ENCODE measurements at places on chromosomes 3 and 15.

DNA sequence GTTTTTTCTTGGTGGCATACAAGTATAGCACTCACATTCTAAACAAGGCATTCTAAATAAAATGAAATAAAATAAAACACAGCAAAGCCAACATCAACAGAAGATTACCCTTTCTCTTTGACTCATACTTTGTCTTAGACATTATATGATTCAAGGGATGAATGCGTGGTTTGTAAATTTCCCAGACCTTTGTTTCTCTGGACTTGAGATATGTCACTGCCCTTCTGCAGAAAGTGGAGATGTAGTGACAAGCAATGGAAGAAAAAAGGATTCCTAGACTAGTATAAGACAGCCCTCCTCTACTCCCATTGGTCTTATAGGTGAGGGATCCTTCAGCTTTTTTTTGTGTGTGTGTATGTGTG lies 22.4 kb downstream of the NANOGP8 start:
- no peak for DNase-seq

DNA sequence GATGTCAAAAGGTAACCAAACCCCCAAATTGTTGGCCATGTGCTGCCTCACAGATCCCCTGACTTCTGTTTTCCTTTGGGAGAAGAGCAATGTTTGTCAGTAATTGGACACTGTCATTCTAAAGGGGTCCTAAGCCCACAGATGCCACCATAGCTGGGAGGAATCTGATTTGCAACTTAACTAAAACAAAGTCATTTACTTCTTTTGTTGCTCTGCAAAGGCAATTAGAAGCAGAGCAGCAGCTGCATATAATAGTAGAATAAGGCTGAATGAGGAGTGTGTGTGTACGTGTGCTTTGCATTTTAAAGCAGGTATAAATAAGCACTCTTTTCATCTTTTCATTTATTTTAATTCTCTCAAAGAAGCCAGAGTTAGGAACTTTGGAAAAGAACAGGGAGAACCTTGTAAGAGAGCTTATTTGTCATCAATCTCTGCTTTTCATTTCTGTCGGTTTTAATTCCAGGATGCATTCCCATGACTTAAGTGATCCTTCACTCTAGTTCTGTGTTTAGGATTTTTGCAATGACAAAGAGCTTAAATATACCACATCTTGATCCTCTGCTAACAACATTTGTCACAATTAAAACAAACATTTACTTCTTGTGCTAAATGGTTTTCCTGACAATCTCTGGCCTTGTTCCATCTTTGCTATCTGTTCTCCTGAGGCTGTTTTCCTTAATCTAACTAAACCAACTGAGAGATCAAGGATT lies 530.2 kb upstream of the CBLB start:
- no peak for DNase-seq

- DNase-seq = no peak
Measured at GRCh38 chr3:47410801-47411646, 30.2 kb downstream of the PTPN23 start.

GRCh38 chr3:160999274-160999673 lies 105.9 kb downstream of the B3GALNT1 start:
- no peak for DNase-seq

GRCh38 chr3:11757441-11757875 lies 89.2 kb downstream of the TAMM41 start:
- no peak for DNase-seq

GRCh38 chr3:73270839-73271483 lies 209.5 kb downstream of the EBLN2 start:
- DNase-seq = no peak

DNA sequence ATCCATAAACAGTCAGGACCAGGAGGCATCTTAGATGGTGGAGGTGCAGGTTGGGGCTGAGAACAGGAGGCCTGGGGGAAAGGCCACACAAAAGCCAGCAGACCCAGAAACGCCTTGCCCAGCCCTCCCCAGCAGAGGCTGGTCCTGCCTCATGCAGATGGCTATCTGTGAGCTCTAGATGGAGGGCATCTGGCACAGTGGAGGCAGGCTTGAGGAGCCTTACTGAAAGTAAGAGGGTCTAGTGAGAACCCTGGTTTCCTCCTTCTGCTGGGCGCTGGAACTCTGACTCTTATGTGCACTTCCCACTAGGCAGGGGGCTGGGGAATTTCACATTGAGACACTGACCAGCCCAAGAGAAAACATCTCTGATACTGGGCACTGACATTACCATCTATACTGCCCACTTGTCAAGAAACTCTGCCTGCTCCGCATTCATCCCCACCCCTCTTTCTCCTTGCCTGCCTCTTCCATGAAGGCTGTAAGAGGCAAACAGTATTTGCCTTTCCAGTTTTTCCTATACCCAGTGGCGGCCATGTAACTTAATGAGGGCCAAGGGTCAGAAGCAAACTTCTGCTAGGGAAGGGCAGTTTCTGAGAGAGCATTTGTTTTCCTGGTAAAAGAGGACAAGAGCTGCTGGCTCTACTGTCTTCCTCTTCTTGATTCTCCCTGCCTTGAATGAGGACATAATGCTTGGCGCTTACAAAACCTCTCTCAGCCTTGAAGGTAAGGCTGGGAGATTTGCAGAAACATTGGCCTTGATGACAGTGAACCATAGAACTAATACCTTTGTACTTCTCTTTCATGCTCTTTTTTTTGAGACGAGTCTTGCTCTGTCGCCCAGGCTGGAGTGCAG lies 4.4 kb upstream of the SCN5A start:
- DNase-seq = no peak

GRCh38 chr3:155442072-155442471 lies 148.6 kb upstream of the STRIT1 start:
- no peak for DNase-seq

DNA sequence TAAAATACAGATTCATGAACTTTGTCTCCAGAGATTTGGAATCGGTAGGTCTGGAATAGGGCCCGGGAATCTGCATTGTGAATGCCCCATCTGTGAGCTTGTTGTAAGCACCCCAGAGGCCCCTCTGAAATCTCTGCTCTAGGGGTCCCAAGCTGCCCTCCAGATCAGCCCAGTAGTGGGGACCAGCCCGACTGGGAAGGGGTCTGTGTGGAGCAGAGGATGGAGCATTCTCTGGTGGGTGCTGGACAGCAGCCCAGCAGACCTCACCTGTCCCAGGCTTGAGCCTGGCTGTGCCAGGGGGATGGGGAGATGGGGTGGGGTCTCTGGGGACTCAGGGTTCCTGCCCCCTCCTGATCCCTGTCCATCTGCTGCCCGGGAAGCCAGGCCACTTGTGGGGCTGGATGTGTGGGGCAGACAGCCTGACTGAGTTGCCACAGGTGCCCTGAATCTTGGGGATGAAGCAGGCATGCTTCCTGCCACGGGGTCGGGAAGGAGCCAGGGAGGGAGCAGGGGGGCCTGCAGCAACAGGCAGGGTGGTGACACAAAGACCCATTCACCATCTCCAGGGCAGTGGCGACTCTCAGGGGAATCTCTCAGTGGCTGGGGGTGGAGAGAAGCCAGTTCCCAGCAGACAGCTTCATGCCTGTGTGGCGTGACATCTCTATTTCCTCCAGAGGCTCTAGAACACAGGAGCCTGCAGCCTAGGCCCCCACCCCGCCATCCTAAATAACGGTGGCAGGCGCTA lies 99.3 kb downstream of the WNT7A start:
- no peak for DNase-seq

DNA sequence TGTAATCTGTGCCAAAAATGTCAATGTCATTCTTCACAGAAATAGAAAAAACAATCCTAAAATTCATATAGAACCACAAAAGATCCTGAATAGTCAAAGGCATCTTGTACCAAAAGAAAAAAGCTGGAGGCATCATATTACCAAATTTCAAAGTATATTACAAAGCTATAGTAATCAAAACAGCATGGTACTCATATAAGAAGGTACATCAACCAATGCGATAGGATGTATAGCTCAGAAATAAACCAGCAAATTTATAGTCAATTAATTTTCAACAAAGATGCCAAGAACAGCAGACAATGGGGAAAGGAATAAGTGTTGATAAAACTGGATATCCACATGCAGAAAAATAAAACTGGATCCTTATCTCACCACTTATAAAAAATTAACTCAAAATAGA lies 150.5 kb upstream of the PRICKLE2 start:
- DNase-seq = no peak

DNA sequence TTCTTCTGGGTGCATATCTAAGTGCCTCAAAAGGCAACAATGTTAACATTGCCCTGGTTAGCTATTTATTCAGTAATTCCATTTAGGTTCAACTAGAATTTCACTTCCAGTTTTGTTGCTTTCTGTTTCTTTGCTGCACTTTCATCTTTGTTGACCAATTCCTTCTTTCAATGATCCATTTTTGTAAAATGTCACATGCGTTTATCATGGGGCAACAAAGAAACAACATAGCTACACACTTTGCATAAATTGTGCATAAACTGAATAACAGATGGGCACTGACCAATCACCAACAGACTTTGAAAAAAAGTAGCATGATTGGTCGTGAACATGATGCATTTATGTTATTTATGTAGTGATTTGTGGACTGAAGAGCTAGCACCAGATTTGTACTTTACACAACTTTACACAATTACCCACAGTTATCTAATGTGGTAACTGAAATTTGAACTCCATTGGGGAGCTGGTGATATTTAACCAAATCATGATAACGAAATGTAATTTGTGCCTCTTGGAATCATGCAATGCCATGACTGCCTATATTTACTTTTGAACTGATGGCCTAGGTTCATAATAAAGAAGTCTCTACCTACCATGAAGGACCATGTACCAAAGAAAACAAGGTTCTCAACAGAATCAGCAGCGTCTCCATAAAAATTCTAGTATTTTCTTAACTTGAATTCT lies 7.1 kb upstream of the CPOX start:
- no peak for DNase-seq

DNA sequence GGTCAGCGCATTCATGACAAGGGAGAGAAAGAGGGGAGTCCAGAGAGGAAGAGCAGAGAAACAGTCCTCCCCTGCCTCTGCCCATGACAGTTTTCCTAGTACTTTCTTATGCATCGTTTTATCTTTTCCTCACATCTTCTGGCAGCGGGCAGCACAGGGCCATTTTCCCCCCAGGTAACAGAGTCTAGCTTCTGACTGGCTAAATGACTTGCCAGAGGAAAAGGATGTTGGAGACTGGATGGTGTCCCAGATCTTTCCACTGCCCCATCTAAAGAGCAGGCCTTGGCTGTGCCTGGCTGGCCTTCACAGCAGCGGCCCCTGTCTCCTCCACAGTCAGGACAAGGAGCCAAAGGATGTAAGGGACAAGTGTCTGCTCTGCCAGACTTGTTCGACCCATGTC lies 59.3 kb downstream of the CTDSPL start:
- no peak for DNase-seq

DNA sequence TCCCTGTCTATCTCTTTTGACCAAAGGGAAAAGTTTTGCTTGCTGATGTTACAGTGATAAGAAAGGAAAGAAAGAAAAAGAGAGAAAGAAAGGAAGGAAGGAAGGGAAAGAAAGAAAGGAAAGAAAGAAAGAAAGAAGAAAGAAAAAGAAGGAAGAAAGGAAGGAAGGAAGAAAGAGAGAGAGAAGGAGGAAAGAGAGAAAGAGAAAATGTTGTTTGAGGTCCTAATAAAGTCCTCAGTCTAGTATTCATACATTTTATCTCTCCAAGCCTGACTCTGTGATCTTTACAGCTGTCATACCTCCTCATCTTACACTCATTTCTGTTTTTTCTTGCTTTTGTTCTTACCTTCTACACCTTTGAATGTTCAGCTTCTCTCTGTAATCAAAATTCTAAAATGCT lies 111.4 kb upstream of the MBNL1 start:
- no peak for DNase-seq

DNA sequence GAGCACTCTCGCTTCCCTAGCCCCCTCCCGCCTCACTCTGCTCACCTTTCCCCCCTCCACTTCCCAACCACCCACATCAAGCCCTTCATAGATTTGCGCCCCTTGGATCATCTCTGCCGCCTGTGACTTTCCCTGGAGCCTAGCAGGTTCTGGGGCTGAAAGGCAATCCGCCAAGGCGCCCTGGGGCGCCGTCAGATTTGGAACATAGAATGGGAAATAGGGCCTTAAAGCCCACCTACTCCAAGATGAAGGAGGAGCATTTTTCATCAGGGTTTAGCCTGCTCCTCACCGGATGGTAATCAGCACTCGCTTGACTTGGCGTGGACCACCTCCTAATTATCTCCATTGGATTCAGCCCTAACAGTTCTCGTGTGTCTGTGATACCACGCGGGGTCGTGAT lies 1.3 kb downstream of the CPNE4 start:
- no peak for DNase-seq

Data from Panc1 (cell line).